Keratinocyte (primary cell): ENCODE measurements at places on chromosomes 5 and 9. TPM values are rescaled to one million over a fixed set of nuclear protein-coding genes. Genes with fewer than 3 reads are reported as not detected.

- DNase-seq: no peak
Measured at GRCh38 chr5:136162008-136162407, 29.4 kb downstream of the SMAD5 start.

- DNase-seq: no peak
Measured at GRCh38 chr9:120175031-120175430, 404.9 kb downstream of the CDK5RAP2 start.

- DNase-seq: peak; percentile 88
Measured at GRCh38 chr5:56527174-56527573, 288.2 kb upstream of the MAP3K1 start.

GRCh38 chr5:148060309-148060708, 3.5 kb upstream of the SPINK5 start:
- no peak for DNase-seq

- DNase-seq: no peak
Measured at GRCh38 chr9:107963246-107963645, 473.7 kb upstream of the KLF4 start.

GRCh38 chr5:157816682-157817386, 42.1 kb downstream of the CLINT1 start:
- no peak for DNase-seq

GRCh38 chr9:99389087-99390033, 167.3 kb downstream of the SEC61B start:
- DNase-seq: peak; percentile 58

- DNase-seq: no peak
Measured at GRCh38 chr9:123642291-123643278, 286.6 kb downstream of the CRB2 start.

Gene COL5A1
- 3.1 to 5.6 TPM (median 4.9 TPM) in 3 replicates for polyA plus RNA-seq

Gene PLPP7
- polyA plus RNA-seq: not detected in 3 replicates

Gene C9orf152
- polyA plus RNA-seq: 0.01 TPM in 1 of 3 replicates, not detected in the others

Gene HBEGF
- polyA plus RNA-seq: 29.0 to 53.1 TPM (median 34.2 TPM) in 3 replicates

Gene IL5
- not detected in 3 replicates for polyA plus RNA-seq
